ENCODE measurements at places on chromosomes 5 and 9.

DNA sequence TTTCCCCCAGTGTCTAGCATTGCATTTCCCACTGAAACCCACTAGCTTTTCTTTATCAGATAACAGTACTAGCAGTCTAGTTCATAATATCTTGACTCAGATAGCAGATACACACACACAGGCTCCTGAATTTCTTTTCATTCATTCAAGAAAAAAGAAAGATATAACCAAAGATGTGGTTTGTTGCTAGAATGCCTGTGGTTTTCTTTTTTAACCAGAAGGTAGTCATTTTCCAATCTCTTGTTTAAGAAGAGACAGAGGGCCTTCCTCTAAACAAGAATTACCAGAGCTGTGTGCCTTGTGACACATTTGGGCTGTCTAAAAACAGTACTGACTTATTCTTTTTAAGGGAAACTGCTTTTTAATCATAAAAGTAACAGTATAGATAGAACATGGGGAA, 167.3 kb downstream of the PJA2 start:
- DNase-seq, result no peak

GRCh38 chr9:122379340-122379739, 8.5 kb downstream of the PTGS1 start:
- DNase-seq, result no peak

- DNase-seq, result peak; percentile 79
Observed at GRCh38 chr9:137534256-137535119, 15.7 kb downstream of the PNPLA7 start.

GRCh38 chr5:177447611-177448243, 1.1 kb downstream of the PRR7 start:
- peak; percentile 68 for DNase-seq

- no peak for DNase-seq
Observed at GRCh38 chr5:151413800-151414199, 33.6 kb upstream of the SLC36A1 start.

- no peak for DNase-seq
Observed at GRCh38 chr5:160159991-160160792, 40.9 kb upstream of the PWWP2A start.

- DNase-seq, result no peak
Observed at GRCh38 chr5:24325306-24325832, 319.4 kb downstream of the CDH10 start.

GRCh38 chr5:139605887-139606286, 42.3 kb upstream of the CXXC5 start:
- no peak for DNase-seq

GRCh38 chr9:1869843-1870242, 145.3 kb upstream of the SMARCA2 start:
- peak; percentile 0 for DNase-seq

GRCh38 chr9:113653746-113654604, 190.4 kb downstream of the RGS3 start:
- DNase-seq, result no peak

DNA sequence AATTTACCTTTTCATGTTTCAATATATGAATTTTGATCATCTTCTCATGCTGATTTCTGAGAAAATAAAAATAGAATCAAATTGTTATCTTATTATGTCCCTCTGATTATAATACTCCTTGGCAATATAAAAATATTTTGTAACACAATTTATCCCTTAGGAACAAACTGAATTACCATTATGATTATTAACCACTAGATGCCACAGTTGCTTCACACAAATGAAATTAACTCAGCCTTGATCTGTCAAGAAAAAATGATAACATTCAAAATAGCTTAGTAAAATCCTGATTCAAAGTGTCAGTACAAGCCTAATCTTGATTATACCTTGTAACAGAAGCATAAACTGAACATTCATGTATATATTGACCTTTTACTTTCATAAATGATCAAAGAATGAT, 4.8 kb upstream of the CHSY3 start:
- peak; percentile 71 for DNase-seq

- DNase-seq, result peak; percentile 85
Observed at GRCh38 chr9:95092262-95093072, 225.0 kb downstream of the FANCC start.

DNA sequence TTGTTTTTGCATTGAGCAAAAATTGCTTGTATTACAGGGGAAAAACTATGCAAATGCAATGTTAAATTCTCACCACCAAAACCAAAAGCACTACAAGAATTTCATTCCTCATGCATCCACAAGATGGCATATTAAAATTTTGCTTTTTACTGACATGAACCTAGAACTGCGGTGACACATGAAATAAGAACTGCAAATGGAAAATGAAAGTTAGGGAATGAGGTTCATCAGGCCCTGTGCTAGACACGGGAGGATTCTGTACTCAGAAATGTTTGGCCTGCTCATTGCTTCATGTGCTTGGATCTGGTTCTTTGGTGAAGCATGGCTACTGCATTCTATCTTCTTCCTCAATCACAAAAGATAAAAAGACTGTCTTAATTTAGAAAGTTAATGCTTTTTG, 9.1 kb upstream of the RFK start:
- DNase-seq, result peak; percentile 92

GRCh38 chr5:72234265-72234700, 85.8 kb downstream of the MRPS27 start:
- DNase-seq, result peak; percentile 71

- no peak for DNase-seq
Observed at GRCh38 chr9:97557606-97558095, 56.2 kb downstream of the TMOD1 start.

GRCh38 chr5:134026521-134027287, 21.9 kb upstream of the VDAC1 start:
- peak; percentile 27 for DNase-seq

DNA sequence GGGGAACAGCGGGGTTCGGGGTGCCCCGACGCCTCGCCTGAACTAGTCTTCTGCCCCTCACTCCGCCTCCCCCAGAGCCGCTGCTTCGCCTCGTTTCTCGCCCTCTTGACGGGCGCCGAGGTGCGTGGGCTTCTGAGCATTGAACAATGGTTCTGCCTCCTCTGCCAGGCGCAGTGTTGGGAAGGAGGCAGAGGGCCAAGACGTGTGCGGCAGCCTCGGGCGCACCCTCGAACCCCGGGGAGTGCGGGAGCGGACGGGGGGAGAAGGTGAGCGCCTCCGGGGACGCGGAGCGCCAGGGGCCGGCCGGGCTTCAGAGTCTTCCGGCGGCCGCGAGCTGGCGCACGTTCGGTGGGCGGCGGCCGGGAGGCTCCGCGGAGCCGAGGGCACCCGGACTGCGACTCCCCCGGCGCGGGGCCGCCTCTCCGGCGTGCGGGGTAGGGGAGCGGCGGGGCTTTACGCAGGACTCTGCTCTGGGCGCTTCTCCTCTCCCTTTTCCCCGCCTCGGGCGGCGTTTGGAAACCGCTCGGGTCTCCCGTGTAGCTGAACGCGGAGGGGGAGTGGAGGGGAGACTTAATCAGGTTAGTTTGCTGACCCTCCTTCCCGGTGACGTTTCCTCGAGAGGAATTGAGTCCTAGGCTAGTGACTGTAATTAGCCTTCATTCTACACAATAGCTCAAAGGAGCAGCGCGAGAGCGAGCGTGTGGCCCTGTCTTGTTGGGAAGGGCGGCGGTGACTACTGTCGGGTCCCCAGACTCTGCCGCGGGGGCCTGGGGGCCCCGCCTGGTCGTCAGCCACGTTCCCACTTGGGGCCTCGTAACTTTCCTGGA, 1.1 kb downstream of the VLDLR start:
- DNase-seq, result peak; percentile 70

- DNase-seq, result peak; percentile 72
Observed at GRCh38 chr9:105694848-105695581, 674 bp downstream of the TMEM38B start.

DNA sequence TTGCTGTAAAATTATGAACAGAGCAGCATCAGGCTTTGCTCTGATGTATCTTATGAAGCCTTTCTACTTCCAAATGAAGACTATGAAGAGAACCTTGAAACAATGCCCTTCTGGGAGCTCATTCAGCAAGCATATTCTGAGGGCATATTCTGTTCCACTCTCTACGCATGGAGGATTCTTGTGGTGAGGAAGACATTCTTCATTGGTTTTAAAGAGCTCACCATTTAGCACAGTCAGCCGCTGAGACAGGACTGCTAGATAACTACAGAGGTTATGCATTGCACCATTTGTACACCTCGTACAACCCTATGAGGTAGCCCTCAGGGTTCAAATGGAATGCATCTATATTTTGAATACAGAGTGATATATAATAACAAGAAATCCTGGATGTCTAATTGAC, 61.0 kb downstream of the INVS start:
- no peak for DNase-seq

DNA sequence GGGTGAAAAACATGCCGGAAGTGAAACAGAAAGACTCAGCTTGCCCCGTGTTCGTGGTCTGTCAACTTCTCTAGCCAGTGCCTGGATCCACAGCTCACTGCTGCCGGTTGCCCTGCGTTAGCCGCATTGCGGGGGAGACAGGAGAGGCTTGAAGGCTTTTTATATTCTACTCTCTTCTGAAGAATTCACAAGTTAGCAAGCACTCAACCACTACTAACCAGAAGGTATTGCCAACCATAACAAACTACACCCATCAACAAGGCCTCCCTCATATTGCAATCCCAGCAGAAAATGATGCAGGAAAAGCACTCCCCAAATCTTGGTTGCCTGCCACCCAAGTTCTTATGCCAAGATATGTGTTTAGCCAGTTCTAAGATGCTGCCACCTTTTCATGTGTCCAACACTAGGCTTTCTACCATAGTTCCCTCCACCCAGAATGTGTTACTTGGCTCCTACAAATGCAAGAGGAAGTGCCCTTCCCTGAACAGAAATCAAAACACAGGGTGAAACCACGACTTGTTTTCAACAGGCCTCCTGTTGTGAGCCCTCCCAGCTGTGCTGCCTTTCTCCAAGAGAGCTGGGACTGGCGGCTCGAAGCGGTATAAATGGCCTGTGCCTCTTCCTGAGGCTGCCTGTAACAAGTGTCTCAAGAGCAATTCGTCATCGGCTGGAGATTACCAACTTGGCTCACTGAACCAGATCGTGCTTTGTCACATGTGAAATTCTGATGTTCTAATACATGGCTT, 129.0 kb downstream of the SNX18 start:
- DNase-seq, result peak; percentile 54

- no peak for DNase-seq
Observed at GRCh38 chr5:91707521-91707841, 324.4 kb upstream of the ARRDC3 start.

DNA sequence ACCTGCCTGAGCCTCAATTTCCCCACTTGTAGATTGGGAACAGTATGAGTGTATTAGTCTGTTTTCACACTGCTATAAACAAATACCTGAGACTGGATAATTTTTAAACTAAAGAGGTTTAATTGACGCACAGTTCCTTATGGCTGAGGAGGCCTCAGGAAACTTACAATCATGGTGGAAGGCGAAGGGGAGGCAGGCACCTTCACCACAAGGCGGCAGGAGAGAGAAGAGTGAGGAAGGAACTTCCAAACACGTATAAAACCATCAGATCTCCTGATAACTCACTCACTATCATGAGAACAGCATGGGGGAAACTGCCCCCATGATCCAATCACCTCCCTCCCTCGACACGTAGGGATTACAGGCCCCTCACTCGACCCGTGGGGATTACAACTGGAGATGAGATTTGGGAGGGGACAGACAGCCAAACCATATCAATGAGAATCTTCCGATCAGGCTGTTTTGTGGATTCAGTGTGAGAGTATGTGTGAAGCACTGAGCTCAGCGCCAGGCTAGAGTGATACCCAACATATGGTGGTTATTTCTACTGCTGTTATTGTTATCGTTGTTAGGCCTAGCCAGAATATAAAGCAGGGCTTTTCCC, 14.6 kb upstream of the LMX1B start:
- DNase-seq, result no peak

GRCh38 chr5:135670588-135670987, 91.8 kb upstream of the CXCL14 start:
- no peak for DNase-seq

- peak; percentile 36 for DNase-seq
Observed at GRCh38 chr5:59275510-59276324, 617.8 kb downstream of the PDE4D start.

GRCh38 chr5:107487056-107487542, 183.6 kb downstream of the EFNA5 start:
- peak; percentile 60 for DNase-seq

DNA sequence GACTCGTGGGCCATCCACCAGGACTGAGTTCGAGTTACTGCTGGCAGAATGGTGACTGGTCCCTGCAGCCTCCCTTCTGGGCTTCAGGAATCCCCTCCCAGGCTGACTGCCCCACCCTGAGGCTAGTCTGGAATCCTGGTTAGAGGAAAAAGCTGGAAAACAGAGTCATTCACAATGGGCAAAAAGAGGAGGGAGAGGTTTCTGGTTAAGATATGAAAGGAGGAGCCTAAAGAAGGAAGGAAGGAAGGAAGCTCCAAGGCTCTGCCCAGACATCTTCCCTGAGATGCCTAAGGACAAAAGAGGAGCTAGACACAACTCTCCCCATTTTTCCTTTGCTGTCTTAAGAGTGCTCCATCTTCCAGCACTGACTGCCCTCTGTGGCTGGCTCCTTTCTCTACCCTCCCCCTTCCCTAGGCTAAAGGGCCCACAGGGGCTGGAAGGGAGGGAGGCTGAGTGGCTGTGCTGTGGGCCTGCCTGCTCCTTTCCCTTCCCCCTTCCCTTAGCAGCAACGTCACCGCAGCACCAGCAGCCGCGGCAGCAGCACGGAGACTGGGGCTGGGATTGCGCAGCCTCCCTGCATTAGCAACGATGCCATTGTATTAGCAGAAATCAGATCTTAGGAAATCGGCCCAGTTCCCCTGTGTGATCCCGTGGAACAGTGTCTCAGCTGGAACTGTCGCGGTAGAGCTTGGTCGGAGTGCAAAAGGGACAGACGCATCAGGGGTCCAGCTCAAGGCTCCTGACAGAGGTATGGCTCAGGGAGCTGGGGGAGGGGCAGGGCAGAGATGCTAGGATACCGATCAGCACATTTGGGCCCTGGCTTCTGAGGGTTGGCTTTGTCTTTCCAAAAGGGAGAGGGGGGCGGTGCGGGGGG, 48.7 kb downstream of the RUSC2 start:
- peak; percentile 76 for DNase-seq

- no peak for DNase-seq
Observed at GRCh38 chr5:52523701-52524100, 264.0 kb upstream of the ITGA1 start.

- no peak for DNase-seq
Observed at GRCh38 chr9:134128727-134129679, 6.9 kb upstream of the WDR5 start.

GRCh38 chr5:135750506-135750905, 84.0 kb upstream of the SLC25A48 start:
- no peak for DNase-seq

- no peak for DNase-seq
Observed at GRCh38 chr5:152456815-152457443, 51.9 kb upstream of the NMUR2 start.

DNA sequence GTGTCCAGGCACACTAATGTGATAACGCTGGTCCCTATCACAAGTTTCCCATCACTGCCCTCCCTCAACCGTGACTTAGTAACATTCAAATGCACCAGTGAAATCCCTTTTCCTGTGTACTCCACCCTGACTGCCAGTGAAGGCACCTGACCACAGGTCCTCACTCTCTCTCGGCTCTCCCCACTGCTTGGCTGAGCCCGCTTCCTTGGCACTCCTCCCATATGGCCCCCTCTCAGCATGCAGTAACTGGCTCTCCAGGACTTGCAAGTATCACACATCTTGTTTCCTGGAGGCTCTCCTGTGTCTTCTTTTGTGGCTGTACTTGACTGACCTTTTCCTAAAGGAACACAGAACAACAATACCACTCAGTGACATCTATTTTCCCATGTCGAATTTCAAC, 292.0 kb upstream of the ZNF608 start:
- DNase-seq, result no peak
